CD4-positive, alpha-beta T cell treated with Interleukin-1 beta for 1 hour (primary cell): ENCODE measurements at places on chromosomes 3 and 15.

GRCh38 chr3:169268286-169268776 is 395.2 kb downstream of the MECOM start:
- DNase-seq, result no peak

GRCh38 chr3:187242435-187242834 is 45.1 kb downstream of the RTP1 start:
- DNase-seq, result no peak

DNA sequence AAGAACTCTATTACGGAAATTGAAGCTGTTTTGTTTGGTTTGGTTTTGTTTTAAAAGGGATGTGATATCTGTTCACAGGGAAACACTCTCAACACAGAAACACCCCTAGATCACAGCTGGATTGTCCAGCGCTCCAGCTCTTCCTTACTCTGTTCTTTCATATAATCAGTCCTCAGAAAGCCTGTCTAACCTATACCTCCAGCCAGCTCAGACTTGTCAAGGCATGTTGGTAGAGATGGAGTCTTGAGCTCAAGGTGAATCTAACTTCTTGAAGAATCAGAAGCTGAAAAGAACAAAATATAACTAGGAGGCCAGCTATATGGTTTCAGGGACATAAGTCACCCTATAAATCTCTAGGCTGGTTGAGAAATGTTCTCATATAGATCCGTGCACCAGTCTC is 110.2 kb upstream of the EPHA3 start:
- DNase-seq, result no peak

DNA sequence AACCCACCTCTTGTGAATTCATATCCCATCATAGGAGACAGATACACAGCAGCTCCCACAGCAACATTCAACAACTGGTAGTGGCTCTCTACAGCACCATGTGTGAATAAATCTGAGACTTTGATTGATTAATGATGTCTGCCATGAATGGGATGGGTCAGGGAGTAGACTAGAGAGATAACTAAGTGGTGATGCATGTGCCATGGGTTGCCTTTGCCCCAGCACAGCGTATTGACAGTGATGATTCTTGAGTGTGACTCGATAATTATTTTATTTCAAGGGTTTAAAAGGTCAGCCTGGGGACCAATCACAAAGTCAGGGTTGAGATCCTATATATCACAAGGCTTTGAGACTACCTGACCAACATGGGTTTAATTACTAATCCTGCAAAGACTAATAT is 295.9 kb downstream of the PTPRG start:
- no peak for DNase-seq

DNA sequence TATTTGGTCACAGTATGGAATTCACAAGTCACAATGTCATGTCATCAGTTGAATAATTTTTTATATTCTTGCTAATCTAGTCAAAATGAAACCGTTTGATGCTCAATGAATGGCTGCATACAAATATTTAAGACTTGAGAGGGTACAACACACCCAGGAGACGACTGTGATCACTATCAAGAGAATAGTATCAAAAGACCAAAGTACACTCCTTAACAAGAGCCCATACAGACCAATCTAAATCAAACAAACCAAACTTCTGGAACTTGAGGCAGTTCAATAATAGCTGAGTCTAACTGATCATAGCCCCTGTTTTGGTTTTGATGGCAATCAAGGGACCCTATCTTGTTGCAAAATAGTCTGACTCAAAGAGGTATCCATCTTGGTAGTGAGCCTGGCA is 265.1 kb downstream of the THSD4 start:
- no peak for DNase-seq
